Trophoblast cell (in vitro differentiated cells and primary cell): ENCODE measurements at places on chromosomes 16 and 17.

GRCh38 chr16:48099455-48099854, 56.3 kb downstream of the ABCC12 start:
- DNase-seq = peak; percentile 24

DNA sequence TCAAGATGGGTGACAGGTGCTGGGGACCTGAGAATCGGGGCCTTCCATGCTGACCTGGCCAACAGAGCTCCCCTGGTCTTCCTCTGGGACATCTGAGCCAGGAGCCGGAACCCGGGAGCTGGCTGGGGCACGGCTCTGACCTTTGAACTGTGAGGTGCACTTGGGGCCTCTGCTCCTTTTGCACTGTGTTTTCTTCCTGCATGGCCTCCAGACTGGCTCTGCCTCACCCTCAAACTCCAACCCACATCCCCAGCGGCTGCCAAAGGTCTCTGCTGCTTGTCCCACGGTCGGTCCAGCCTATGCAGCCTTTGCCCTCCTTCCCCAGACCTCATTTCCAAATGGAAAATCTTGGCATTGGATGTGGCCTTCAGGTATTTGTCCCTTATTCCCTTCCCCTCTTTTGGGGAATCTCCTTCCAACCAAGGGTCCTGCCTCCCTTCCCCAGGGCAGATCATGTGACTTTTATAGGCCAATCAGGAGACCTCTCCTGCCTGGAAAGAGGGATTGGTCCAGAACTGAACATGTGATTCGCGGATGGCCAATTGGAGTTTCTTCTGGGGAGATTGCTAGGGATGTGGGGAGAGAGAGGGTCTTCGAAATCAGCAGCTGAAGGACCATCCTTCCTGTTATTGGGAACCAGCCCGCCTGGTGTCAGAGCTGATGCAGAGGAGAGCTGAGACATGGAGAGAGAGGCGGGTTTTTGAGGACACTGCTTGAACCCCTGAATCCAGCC, 117.9 kb downstream of the CYLD start:
- no peak for DNase-seq

GRCh38 chr16:69064124-69064763, 41.2 kb upstream of the HAS3 start:
- peak; percentile 94 for DNase-seq

DNA sequence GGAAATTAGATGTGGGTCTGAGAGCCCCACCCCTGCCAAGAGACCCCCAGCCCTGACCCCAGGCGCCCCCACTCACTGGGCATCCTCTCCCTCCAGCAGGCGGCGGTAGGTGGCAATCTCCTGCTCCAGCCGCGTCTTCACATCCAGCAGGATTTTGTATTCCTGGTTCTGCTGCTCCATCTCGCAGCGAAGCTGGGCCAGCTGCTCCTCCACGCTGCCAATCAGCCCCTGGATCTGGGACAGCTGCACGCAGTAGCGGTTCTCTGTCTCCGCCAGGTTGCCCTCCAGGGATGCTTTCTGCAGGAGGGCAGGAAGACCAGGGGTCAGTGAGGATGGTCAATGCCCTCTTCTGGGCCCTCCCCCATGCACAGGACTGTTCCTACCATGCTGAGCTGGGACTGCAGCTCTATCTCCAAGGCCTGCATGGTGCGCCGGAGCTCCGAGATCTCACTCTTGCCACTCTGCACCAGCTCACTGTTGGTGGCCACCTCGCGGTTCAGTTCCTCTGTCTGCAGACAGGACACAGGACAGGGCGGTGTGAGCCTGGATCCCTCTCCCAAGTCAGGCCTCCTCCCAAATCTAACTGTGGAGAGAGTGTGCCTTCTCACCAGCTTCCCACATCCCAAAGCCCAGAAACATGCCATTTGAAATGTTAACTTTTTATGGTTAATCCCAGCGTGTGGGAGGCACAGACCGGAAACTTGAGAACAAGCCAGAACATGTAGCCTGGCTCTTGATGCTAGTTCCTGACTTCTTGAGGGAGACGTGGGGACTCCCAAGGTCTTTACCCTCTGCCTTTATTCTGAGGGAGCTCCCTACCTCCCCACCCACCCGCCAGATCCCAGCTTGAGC, 3.6 kb downstream of the KRT17 start:
- no peak for DNase-seq
